ENCODE measurements at places on chromosomes 12 and 14.

DNA sequence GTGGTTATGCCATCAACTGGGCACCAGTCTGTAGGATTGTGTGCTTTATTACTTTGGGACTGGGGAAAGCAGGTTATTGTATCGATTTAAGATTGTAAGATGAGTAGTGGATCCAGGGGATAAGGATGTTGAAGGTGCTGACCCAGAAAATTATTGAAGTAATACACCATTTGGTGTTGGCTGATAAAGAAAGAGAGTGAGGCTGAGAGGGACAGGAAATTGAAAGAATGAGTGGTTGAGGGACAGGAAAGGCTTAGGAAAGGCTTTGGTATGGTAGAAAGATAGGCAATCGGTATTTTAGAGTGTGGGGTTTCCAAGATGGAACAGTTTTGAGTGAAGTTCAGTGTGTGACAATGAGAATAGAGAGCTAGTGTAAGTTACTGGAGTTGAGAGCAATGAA lies 12.3 kb downstream of the PPHLN1 start:
- no peak for DNase-seq

- DNase-seq = no peak
Measured at GRCh38 chr14:94801225-94801624, 31.3 kb upstream of the GSC start.

- no peak for DNase-seq
Measured at GRCh38 chr12:48978741-48979601, 849 bp downstream of the WNT1 start.

DNA sequence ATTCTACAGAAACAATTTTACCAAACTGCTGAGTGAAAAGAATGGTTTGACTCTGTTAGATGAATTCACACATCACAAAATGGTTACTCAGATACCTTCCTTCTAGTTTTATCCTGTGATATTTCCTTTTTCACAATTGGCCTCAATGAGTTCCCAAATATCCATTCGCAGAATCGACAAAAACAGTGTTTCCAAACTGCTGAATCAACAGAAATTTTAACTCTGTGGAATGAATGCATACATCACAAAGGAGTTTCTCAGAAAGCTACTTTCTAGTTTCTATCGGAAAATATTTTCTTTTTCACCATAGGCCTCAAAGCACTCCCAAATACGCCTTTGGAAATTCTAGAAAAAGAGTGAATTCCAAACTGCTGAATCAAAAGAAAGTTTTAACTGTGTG lies 525.0 kb downstream of the ALG10 start:
- no peak for DNase-seq

- DNase-seq = no peak
Measured at GRCh38 chr12:1566449-1567135, 27.8 kb downstream of the FBXL14 start.

- no peak for DNase-seq
Measured at GRCh38 chr14:61211476-61212255, 69.5 kb downstream of the TMEM30B start.

DNA sequence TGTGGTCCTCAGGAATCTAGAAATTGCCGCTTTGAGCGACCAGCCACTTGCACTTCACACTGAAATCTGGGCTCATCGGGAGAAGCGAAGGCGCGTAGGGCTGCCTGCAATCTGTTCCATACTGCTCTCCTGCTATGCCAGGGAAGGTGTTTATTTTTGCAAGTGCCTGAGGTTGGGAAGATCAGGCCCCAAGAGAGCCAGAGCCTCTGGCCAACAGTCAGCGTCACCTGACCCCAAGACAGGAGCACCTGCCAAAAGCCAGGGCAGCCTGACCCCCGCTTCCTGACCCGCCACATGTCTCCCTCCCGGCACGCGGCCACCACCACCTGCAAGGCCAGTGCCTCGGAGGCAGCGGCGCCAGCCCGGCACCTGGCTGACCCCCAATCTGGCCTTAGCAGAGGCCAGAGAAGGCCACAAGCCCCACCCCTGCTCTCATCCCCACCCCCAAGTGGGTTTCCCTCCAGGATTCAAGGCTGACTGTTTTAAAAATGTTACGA lies 94.4 kb downstream of the CHGA start:
- no peak for DNase-seq

- DNase-seq = no peak
Measured at GRCh38 chr12:30794020-30794419, 39.3 kb upstream of the CAPRIN2 start.

DNA sequence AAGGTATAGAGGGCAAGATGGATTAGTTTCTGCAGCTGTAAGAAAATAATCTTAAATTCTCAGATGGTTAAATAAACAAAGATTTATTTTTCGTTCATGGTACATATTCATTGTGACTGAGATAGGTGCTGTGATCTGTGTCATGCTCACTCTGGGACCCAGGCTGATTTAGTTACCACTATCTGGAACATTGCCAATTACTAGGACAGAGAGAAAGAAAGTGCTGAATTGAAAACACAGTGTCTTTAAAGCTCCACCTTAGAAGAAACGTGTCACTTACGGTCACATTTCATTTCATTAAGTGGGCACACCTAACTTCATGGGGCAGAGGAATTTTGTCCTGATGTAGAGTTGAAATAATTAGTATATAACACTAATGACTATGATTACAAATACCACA lies 430.0 kb downstream of the CCDC91 start:
- no peak for DNase-seq

- DNase-seq = no peak
Measured at GRCh38 chr12:131038961-131039950, 85.5 kb downstream of the ADGRD1 start.
